ENCODE measurements at places on chromosomes 3 and 15.

- DNase-seq = no peak
Observed at GRCh38 chr3:126983653-126984390, 907 bp downstream of the PLXNA1 start.

- DNase-seq = no peak
Observed at GRCh38 chr3:144257381-144257780, 285.8 kb downstream of the DIPK2A start.

GRCh38 chr3:155647206-155647605 lies 97.7 kb downstream of the PLCH1 start:
- DNase-seq = no peak

DNA sequence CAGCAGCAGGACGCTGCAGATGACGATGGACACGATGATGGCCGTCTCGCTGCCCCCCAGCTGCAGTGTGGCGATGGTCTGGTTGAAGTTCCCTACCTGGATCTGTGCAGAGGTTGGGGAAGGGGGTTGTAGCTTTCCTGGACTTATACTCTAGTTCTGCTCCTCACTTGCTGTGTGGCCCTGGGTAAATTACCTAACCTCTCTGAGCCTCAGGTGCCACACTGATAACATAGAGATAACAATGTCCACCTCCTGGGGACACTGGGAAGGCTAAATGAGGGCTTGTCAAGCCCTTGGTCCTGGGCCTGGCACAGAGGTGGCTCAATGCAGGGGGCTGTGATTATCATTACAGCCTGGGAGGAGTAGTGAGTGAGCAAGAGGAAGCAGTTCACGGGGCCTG lies 26.9 kb downstream of the H1-8 start:
- no peak for DNase-seq

DNA sequence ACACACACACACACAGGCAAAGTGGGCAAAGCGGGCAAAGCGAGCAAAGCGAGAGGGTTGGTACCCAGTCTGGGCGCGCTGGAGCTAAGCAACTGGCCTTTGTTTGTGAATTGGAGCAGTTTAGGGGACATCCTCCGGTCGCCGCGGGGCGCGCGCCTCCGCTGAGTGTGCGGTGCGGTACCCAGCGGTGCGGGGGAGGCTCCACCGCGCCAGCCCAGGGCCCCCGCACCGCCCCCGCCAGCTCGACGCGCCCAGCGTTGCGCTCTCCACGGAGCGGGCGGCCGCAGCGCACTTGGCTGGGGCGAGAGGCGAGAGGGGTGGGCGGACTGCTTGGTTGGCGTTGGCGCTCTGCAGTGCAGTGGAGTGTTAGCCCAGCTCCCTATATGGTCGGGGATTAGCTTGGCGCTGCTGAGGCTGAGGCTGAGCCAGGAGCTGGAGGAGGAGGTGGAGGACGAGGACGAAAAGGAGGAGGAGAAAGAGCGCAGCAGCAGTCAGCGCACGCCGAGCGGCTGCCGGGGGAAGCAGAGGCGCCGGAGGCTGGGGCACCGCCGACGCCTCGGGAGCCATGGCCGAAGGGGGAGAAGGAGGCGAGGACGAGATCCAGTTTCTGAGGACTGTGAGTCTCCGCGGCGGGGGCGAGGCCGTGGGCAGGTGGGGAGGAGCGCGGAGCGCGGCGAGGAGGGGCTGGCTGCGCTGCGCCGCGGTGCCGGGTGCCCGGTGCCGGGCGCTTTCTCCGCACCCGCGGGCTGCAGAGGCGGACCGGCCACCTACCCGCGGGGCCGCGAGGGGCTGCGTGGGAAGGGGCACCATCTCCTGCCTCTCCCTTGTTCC lies at the start of gene RYR3:
TSS of gene RYR3 (plus strand) at position 487 of the 831 bp plus-strand sequence. CDS start at position 566, 79 bp downstream.
- no peak for DNase-seq

DNA sequence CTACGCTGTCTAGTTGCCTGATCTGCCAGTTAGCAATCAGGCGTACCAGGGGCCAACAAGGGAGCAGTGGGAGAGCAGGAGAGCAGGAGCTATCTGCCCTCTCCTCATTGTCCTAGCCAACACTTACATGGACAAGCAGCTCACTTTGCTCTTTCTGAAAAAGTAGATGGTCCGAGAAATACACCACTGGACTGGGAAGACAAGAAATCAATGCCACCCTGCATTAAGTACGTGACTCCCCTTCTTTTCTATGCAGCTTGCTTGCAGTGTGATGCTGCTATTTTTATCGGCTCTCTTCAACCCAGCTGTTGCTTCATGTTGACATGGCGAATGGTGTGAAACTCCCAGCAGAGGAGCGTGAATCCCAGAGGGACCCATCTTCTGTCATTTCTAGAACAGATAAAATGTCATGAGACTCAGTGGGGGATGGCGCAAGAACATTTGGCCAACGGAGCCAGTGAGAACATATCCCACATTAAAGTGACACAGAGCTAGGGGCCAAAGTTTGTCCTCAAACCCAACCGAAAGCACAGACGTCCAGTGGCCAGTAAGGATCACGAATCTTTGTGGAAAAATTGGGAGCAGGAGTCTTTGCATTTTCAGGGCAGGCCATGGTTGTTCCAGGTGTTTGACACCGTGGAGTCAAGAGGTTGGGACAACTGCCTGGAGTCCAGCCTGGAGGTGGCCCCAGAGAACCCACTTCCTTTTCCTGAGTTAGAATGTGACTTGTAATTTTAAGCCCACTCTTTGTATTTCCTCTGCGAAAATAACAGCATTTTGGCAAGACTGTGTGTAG lies 53.7 kb upstream of the MEF2A start:
- no peak for DNase-seq

DNA sequence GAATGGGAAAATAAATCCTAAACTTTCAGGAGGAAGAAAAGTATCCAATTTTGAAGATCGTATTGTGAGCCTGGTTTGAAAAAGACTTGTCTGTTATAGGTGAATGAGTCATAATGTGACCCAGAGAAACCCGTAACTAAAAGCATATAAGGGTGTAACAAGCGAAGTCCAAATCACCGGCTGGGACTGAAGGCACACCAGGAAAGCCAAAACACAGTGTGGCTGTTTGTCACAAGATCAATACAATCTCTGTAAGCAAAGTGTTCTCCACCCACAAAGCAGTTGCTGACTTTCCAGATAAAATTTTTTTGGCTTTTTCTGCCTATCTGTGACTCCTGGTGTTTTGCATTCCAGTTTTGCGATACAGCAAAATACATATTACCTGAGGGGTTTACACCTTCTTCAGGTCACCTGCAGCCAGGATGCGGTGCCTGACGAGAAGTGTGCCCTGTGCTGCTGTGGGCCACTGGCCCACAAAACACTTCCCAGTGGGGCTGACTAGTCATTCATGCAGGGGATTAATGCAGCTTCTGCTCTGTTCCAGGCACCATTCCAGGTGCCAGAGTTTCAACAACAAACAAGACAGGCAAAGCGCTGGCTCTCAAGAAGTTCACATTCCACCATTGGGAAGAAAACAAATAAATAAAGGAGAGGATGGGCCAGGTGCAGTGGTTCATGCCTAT lies 14.4 kb downstream of the HES1 start:
- DNase-seq = no peak

DNA sequence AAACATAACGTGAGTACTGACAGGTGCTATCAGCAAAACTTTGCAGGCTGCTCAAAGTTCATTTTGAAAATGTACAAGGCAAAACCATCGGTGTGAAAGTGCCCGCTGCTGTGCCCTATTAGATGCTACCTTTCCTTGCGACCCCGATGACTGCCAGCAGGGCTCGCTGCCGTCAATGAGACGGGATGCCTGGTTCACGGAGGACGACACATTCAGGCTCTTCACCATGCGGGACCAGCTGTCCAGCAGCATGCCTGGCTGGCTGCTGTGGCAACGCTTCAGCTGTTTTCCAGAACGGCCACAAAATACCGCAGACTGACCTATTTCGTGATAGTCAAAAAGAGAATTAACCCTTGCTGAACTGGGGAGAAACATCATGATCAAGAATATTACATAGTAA lies 92.7 kb upstream of the OCA2 start:
- DNase-seq = no peak

DNA sequence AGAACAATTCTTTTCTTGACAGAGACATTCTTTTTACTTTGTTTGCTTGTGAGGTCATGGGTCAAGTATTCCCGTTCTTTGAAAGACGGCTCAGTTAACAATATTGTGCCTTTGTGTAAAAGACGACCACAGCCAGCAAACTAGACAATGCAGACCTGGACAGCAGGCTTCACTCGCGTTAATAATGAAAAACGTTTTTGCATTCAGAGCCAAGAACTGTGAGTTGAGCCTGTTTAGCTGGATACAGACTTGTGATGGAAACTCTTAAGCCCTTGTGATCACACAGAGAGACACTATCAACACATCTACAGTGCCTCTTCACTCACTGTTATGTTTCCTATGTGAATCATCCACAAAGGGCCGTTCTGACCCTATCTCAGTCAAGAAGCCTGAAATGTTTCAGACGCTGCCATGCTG lies 37.3 kb upstream of the CMTM7 start:
- DNase-seq = no peak

DNA sequence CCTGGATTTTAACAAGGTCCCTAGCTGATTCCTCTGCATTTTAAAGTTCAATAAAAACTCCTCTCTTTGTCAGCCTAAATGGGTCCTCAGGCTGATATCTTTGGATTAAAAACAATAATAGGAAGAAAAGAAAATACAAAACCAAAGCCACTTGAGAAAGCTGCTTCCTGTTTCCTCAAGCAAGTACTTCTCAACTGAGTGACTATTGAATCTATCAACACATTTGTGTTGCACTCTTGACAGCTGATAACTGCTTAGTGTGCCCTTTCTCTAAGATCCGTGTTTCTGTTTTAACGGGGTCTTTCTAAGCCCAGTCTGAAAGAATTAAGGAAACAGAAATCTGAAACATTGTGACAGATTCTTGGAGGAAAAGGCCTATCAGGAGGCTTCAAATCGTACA lies 410.7 kb downstream of the GRM7 start:
- no peak for DNase-seq

Measured in GM18507 (cell line).